ENCODE measurements at places on chromosomes 1 and 21.

DNA sequence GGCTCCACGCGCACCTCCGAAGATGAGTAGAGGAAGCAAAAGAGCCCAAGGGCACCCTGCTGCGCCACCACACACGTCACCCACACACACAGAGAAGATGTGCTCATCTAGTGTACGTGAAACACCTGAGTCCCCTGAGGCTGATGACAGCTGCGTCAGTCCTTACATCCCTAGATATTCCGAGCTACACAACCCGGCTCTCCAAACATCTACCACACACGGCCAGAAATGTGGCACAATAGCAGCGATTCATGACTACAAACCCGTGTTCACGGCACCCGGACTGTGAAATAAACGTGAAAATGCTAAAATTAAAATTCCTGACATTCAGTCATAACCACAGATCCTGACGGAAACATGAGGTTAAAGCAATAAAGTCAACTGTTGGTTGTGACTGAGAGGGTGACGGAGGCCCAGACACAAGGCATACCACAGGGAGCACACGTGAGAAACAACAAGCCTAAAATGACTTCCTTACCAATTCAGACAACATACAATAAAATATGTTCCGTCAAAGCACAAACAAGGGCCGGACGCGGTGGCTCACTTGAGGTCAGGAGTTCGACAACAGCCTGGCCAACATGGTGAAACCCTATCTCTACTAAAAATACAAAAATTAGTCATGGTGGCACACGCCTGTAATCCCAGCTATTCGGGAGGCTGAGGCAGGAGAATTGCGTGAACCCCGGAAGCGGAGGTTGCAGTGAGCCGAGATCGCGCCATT is 7.3 kb downstream of the SSU72 start:
- no peak for DNase-seq

DNA sequence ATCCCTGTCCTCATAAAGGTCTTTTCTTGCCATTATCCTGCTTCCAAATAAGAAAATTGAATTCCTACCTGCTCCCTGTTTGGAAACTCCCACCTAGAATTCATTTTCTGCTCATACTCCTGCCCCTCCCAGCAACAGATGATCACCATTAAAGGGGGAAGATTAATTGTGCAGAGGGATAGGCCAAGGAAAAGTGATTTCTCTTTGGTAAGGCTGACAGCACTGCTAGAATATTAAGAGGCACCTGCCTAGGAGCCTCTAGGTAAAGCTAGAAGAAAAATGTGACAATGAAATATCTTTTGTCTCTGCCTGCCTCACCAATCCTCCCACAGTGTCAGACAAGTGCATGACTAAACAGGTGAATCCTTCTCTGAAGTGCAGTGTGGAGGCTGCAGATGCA is 77.0 kb upstream of the SPATA6 start:
- no peak for DNase-seq

- DNase-seq: no peak
Measured at GRCh38 chr1:152539901-152540300, 25.6 kb downstream of the CRCT1 start.

DNA sequence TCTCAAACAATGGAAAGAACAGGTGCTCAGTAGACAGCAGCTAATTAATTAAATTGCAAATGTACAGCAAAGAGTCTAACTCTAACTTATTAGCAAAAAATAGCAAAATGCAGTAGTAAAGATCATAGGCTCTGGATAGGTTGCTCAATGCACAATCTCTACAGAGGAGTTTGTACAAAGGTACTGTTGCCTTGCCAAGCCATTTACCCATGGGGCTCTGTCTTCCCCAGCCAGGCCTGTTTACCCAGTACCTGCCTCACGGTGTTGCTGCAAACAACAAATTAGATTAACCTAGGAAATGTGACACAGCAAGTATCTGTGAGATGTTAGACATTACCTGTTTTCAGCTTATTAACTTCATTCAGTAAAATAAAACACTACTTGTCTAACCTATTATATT is 222.0 kb downstream of the DENND1B start:
- DNase-seq: no peak

Data from NK-92 treated with Interleukin-12 subunit alpha and Interleukin-12 subunit beta, amount 100 ng/mL, for 24 hours (cell line).